ENCODE measurements at places on chromosomes 6 and 20.
A peak's percentile ranks its signal among the peaks of the same experiment; 100 is the strongest.

- DNase-seq: no peak
These were observed 12.3 kb upstream of the SLC22A16 start for GRCh38 chr6:110488606-110489190.

DNA sequence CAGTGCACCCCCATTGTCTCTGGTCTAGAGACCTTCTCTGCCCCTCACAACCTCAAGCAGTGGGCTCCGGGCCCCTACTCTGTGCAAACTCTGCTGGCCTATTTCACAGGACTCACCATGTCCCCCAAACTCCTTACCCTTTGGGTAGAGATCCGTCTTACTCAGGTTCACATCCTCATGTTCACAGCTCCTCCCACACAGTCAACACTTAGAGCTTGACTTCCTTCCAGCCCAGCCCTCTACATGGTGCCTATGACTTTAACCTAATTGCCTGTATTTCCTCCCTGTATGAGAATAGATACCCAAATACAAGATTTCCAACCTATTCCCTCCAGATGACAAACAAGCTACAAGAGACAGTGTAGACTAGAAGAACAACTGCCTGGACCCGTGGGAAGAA is 528.6 kb upstream of the JARID2 start:
- DNase-seq: no peak

DNA sequence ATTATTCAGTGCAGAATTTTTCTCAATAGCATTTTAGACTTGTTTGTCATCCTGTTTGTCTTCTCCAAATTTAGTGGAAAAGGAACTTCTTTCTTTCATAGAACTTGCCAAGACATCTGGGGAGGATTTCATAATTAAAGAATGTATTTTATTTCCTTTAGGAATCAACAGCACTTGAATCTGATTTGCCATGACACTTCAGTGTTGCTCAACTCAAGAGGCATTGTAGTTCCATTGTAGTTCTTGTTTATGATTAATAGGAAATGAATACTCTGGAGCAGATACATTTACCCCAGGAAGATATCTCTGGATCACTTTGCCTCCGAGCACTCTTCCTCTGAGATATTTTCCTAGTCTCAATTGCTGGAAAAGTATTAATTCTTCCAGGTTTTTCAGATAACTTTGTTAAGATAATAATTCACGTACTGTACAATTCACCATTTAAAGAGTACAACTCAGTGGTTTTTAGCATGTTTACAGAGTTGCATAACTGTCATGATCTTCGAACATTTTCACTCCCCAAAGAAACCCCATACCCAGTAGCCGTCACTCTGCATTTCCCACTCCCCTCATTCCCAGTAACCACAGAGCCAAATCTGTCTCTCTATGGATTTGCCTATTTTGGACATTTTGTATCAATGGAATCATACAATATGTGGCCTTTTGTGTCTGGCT is 29.7 kb downstream of the AKAP12 start:
- DNase-seq: no peak

- DNase-seq: peak; percentile 79
These were observed 806 bp downstream of the LEMD2 start for GRCh38 chr6:33787954-33788693.

DNA sequence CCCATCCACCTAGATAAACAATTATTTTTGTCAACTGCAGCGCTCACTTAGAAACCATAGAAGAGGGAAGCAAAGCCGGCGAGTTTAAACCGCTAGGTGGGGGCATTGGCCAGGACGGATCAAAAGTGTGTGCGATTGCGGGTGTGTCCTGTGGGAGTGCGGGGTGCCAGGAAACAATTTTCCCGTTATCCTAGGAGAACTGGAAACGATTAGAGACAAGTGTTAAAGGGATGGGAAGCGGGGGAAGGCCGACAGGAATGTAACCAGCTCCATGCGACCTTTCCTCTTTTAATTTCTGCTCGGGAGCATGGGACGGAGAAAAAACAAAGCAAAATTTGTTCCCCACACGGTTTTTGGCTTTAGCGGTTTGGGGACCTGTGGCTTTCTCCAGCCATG is 2.8 kb upstream of the HTR1B start:
- no peak for DNase-seq

DNA sequence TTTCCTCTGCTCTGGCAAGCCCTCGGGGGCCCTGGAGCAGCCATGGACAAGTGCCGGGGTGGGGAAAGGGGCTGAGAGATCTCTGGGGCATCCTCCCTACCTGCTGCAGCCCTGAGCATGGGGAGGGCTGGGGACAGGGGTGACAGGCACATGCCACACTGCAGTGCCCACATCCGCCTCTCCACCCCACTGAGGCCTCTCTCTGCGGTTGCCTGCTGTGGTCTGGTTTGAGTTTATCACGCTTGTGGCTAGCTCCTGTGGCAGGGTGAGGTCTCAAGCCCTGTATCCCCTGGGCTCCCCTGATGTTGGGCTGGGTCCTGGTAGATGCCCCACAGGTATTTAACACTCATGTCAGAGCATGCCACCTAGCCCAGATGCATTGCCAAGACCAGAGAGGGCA is 52.9 kb upstream of the MLN start:
- DNase-seq: peak; percentile 54

- DNase-seq: no peak
These were observed 15.7 kb downstream of the ATP9A start for GRCh38 chr20:51752343-51752951.

Data from GM06990 (cell line).